Activated T-helper 9 cell treated with anti-CD3 and anti-CD28 coated beads, Interleukin-2, amount 50 U/mL, for 16 hours (primary cell): ENCODE measurements at places on chromosomes 7 and 10.

- no peak for DNase-seq
Observed at GRCh38 chr7:141306081-141306480, 232.2 kb downstream of the TMEM178B start.

DNA sequence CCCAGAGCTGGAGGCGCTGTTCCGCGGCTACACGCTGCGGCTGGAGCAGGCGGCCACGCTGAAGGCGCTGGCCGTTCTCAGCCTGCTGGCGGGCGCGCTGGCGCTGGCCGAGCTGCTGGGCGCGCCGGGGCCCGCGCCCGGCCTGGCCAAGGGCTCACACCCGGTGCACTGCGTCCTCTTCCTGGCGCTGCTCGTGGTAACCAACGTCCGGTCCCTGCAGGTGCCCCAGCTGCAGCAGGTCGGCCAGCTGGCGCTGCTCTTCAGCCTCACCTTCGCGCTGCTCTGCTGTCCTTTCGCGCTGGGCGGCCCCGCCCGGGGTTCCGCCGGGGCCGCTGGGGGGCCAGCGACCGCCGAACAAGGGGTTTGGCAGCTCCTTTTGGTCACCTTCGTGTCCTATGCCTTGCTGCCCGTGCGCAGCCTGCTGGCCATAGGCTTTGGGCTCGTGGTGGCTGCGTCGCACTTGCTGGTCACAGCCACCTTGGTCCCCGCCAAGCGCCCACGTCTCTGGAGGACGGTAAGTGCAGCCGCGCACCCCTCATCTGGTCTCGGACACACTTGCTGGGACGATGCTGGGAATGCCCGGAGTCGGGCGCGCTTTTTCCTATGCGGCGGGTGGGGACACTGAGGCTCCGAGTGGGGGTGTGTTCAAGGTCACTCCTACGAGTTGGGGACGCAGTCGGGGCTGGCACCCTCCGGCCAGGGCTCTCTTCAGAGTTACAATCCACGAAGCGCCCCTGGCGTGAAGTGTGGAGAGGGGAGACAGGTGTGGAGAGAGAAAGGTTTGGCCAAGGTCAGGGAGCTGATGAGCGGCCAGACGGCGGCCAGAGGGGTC, 717 bp downstream of the ADCY1 start:
- DNase-seq = no peak

- DNase-seq = no peak
Observed at GRCh38 chr10:77849039-77849664, 77.4 kb downstream of the DLG5 start.

GRCh38 chr7:91876391-91877133, 3.9 kb downstream of the MTERF1 start:
- no peak for DNase-seq

GRCh38 chr10:15815242-15815885, 44.9 kb downstream of the MINDY3 start:
- DNase-seq = no peak

DNA sequence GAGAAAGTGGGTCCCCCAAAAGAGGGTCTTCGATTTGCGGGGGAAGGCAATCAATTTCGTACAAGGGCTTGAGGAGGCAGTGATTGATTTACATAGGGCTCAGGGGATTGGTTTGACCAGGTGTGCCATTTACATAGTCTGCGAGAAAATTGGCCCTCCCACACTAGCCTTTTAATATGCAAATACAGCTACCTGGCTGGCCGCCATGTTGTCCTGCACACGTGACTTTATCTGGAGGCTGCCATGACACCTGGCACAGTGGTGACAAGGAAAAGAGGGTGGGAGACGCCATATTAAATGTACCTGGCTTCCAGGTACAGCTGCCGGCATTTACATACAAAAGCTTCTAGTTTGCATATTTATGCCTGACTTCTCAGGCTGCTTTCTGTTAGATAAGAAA, 1577.2 kb upstream of the LRRTM3 start:
- no peak for DNase-seq

- no peak for DNase-seq
Observed at GRCh38 chr10:15747632-15748031, 27.9 kb upstream of the ITGA8 start.

DNA sequence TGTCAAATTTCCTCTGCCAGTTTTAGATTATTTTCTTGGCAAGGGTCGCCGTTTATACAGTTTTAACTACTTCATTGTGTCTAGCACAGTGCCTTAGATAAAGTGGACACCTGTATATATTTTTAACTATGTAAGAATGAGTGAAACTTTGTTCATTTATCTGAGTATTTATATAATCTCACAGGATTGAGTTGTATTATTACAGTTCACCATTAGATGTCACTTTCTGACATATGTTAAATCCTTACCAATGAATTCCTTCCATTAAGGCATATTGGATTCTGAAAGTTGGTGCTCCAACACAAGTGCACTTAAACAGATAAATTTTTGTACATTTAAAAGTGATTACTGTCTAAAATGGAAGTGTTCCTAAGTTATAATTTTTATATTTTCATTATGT, 43.0 kb downstream of the ZMYND11 start:
- no peak for DNase-seq

DNA sequence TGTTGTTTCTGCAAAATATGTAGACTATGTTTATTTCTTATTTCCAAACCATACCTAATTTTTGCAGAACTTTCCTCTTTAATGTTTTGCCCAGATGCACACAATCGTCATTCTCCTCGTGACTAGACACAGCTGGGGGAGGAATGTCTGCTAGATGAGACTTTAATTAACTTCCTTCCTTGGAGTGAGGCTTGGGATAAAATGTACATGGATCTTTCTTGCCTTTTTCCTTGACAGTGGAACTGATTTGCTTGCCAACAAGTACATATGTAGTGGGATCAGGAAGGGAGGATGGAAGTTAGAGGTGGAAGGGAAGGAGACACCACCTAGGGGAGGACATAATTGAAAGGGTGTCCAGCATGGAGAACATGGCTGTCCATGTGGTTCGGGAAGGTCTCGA, 172.5 kb downstream of the VTI1A start:
- DNase-seq = no peak

GRCh38 chr10:21508706-21509331, 16.7 kb downstream of the SKIDA1 start:
- DNase-seq = no peak

- DNase-seq = no peak
Observed at GRCh38 chr10:49167425-49168170, 20.6 kb downstream of the TMEM273 start.

GRCh38 chr10:132577350-132578003, 39.9 kb downstream of the INPP5A start:
- DNase-seq = no peak

DNA sequence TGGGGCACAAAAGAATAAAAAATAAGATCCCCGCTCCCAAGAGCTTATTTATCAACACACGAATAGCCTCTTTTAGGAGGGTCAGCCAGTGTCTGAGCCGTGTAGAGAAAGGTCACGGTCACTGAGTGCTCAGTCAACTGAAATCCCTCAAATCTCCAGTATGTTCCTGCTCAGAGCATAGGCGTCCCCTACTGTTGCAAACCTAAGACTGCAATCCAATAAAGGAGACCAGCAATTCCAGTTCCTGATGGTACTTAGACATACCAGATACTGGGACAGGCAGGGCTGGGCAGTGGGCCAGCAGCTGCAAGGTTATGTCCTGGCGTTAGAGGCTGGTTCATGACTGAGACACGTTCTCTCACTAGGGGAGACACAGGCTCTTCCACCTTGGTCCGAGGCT, 93.6 kb downstream of the CACNB2 start:
- DNase-seq = no peak

GRCh38 chr7:73992101-73992562, 35.8 kb upstream of the ELN start:
- DNase-seq = no peak
